Brain (organoid and tissue), 16 donors: ENCODE measurements at places on chromosomes 2 and 18.
A peak's percentile ranks its signal among the peaks of the same experiment; 100 is the strongest.

DNA sequence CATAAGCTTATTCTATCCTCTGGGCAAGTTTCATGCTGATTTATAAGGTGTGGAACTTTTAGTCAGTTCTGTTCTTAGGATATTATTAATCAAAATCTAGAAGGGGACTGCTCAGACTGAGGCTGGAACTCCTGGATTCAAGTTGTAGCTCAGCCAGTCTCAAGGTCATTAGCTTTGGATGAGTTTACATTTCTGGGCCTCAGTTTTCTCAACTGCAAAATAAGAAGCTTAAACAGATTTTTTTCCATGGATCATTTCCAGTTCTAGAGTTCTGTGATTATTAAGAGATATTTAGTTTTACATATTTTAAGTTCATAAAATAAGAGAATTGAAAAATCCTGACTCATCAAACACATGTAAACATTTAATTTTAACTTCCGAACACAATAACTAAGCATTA lies 442.5 kb upstream of the PKDCC start:
- DNase-seq = no peak

DNA sequence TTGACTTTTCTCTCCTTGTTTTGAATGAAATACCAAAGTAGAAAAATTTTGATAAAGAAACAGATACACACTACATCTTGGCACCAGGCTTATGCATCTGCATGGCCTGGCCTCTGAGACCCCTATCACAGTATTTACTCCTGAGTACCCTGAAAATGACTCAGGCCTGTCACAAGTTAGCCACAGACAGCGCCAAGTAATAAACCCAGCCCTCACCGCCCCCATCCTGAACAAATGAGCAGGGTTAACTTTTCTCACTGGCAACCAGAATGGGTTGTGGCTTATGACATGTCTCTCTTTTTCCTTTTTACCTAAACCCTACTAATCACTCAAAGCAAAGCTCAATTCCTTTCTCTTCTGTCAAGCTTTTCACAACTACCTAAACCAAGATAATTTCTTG lies 35.3 kb downstream of the SPRED2 start:
- no peak for DNase-seq

GRCh38 chr2:174442546-174443510 lies 44.0 kb downstream of the GPR155 start:
- DNase-seq = no peak

DNA sequence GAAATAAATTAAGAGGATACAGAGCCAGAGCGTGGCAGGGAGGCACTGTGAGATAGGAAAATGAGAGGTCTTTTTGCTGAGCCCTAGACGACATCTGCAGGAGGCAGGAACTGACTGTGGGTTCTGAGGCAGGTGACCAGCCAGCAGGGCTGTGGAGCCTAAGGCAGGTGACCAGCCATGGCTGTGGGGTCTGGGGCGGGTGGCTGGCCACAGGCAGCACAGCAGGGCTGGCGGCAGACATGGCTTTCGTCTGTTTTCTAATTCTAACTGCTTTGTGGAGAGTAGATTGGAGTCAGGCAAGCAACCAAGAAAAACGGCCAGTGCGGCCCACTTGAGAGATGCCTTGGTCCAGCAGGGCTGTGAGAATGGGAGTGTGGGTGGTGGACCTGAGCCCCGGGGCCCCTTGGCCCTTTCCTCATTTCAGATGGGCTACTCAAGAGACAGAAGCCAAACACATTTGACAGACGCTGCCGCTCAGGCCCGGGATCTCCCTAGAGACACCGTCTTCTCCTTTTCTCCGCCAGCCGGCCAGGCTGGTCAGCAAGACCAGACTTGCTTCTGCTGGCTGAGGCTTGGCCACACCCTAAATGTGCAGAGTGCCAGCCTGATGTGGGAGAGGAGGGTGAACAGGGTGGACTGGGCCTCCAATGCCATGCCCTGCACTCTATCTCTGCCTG lies 19.7 kb upstream of the GNAL start:
- DNase-seq = no peak

DNA sequence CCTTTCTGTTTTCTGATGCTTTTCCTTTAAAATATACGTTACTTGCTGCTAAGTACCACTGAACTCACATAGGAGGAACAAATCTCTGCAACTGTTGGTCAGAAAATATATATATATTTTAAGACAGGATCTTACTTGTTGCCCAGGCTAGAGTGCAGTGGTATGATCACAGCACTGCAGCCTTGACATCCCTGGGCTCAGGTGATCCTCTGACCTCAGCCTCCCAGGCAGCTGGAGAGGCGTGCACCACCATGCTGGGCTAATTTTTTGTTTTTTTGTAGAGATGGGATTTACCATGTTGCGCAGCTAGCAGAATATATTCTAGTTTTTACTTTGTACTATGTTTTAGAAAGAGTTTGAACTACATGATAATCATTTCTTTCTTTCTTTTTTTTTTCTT lies 51.5 kb downstream of the EHBP1 start:
- DNase-seq = no peak

- DNase-seq = no peak
Observed at GRCh38 chr2:108833219-108833618, 46.6 kb downstream of the CCDC138 start.

DNA sequence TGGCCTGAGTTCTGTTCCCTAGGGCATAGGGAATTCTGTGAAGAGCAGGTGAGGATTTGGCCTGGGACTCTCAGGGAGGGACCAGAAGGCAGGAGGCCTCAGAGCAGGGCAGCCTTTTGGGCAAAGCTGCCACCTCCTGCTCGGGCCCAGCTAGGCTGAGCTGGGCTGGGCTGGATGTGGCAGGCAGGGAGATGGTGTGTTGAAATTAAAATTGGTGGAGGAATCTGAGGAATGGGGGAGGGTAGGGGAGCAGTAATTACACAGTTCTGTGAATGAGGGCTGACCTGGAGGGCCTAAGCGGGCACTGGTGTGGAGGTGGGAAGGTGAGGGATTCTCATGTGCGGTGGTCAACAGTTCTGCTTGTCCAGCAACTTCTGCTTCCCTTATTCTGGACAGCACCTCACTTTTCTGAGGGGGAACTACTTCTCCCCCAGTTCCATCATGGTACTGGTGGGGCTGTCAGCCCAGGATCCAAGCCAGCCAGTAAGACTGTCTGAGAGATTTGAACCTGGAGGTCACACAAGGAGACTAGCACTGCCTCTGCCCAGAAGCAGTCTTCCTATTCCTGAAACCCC lies 22.0 kb upstream of the ASPRV1 start:
- DNase-seq = no peak

- DNase-seq = no peak
Observed at GRCh38 chr2:10480359-10480949, 32.3 kb upstream of the ODC1 start.

DNA sequence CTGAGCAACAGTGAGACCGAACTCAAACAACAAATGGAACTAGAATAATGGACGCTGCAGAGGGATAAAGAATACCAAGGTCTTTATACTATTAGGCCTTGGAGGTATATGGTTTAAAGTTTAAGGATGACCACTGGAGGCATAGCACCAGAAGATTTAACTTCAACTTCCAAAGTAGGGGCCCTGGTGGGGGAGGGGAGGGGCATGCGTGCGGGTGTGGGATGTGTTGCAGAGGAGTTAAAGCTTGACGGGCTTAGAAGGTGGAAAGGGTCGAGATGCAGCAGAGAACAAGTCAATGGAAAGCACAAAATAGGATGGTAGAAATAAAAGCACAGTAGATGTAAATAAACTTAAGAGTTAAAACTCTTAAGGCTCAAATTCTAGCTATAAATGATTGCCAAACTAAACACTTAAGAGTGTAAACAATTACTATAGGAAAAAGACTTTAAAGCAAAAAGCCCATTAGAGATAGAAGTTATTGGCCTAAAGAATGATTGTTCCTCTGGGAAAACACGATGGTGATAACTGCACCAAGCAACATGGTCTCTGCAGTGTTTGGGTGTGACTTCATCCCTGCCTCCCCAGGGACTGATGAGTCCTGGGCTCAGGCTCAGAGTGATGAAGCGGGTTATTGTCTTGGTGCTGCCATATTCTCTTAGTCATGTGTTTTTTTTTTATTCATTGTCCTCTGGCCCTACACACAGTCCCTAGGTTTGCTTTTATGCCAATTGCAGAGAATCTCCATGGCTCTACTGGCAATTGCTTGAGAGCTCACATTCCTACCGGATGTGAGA lies 13.0 kb downstream of the RRM2 start:
- DNase-seq = no peak

DNA sequence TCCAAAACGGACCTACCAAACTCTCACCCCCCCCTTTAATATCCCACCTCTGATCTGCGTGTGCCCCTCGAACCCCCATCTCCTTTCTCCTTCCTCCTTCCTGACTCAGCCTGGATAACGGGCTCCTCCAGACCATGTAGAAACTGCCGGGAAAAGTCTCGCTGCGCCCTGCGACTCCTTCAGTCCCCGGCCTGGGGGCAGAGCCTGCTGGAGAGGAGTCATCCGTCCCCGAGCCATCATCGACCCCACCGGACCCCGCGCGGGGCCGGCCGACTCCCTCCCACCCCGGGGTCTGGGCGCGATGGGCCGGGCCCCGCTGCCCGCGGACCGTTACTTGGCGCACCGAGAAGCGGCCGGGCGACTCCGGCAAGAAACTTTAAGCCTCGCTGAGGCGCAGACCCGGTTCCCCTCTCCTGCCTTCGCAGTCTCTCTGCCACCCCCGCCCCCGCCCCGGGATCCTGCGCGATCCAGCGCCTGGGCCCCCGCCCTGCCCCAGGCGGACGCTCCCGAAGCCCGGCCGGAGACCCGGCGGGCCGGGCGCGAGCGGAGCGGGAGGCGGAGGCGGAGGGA lies 3.4 kb downstream of the ZEB2 start:
- DNase-seq = peak; percentile 61

DNA sequence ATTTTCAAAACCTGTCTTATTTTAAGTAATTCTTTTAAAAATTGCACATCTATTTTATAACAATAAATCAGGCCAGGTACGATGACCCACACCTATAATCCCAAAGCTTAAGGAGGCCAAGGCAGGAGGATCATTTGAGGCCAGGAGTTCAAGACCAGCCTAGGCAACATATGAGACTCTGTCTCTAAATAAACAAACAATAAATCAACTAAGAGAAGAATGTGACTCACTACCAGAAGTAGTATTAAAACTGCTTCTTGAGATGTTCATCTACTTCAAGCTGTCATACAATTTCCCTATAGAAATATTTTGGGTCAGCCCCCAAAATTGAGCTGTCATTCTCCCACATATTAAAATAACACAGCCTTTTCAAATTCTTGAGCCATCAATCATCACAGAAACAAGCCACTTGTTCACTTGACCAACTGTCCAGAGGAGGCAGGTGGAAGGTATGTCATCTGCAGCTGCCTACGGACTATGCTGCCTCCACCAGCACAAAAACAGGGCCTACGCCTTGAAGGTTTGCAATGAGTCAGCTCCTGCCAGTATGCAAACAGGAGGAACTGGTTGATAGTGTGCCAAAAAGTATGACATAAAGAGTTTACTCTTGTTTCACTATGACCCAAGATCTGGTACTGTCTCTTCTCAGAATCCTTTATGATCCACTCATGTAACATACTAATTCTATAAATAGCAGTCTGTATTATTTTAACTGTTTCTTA lies 33.6 kb downstream of the KIDINS220 start:
- no peak for DNase-seq

- no peak for DNase-seq
Observed at GRCh38 chr2:83565626-83566025, 893.5 kb downstream of the SUCLG1 start.

DNA sequence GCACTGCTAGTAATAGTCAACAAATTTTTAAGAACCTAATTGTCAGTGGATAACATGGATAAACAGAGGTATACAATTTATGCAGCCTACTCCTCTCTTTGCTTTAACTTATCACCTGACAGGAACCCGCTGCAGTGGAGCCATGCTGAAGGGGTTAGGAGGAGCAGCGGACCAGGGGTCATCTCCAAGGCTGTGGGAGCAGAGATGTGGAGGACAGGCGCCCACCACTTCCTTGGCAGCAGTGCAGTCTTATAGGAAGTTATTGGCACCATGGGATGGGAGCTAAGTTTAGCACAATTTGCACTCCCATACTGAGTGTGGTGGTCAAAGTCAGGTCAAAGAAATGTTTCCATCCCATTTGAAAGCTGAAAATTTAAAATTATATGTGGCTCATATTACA lies 35.6 kb downstream of the HDLBP start:
- DNase-seq = no peak

DNA sequence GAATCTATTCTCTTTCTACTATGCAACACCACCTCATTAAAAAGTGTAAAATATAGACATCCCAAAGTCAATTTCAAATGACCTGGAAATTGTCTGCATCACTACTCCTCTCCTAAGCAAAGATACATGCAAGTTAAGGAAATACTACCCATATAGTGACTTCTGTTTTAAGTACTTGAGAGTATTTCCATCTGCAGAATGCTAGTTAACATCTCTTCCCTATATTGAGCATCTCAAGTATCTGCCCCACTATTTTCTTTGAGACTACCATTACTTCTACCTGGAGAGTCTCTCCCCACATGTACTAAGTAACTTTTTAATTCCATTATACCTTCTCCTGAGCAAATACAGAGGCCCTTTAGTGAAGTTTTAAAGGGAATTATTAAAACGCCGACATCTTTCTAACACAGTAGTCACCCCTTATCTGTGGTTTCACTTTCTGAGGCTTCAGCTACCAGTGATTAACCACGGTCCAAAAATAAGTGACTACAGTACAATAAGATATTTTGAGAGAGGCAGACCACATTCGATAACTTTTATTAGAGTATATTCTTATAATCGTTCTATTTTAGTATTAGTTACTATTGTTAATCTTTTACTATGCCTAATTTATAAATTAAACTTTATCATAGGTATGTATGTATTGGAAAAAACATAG lies 21.8 kb downstream of the CWC22 start:
- no peak for DNase-seq

DNA sequence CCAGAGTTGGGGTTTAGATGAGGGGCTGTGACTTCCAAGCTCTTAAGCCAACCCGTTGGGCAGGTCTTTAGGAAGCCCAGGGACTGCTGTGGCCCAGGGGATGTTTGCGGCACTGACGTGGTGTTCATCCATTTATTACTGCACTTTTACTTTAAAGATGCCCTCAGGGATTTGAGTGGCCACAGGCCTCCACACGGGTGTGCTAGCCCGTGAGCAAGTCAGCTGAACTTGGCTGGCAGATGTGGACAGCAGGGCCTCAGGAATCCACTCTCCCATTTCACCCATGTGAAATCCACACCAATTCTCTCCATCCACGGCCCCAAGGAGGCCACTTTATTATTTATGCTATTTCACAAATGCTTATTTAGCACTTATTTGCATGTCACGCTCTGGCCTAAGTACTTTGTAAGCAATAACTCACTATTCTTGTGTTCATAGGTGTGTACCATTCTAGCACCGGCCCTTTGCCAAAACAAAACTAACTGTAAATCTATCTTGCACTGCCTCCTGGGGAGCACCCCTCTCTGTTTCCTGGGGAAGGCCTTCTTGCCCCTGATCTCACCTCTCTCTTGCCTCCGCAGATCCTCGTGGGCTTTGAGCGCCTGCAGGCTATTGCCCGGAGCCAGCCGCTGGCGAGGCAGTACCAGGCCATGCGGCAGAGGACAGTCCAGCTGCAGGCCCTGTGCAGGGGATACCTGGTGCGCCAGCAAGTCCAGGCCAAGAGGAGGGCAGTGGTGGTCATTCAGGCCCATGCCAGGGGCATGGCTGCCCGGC lies 39.1 kb upstream of the GPR17 start:
- no peak for DNase-seq
